ENCODE measurements at places on chromosomes 7 and 10. TPM values are rescaled to one million over a fixed set of nuclear protein-coding genes. Genes with fewer than 3 reads are reported as not detected.

Gene HMX2
- total RNA-seq: not detected

Gene SLC29A4
- total RNA-seq: 0.18 TPM

Gene TSPAN15
- 2.4 TPM for total RNA-seq

Gene AKR1C8
- not detected for total RNA-seq

Gene ITIH5
- total RNA-seq: not detected

Gene NFE2L3
- 43.5 TPM for total RNA-seq

Gene NRP1
- total RNA-seq: 2.1 TPM

Gene CYP3A5
- total RNA-seq: not detected

Gene ATP6V1F
- total RNA-seq: 145 TPM

Gene PIK3AP1
- total RNA-seq: 6.7 TPM

Gene RTKN2
- 1.7 TPM for total RNA-seq

DNA sequence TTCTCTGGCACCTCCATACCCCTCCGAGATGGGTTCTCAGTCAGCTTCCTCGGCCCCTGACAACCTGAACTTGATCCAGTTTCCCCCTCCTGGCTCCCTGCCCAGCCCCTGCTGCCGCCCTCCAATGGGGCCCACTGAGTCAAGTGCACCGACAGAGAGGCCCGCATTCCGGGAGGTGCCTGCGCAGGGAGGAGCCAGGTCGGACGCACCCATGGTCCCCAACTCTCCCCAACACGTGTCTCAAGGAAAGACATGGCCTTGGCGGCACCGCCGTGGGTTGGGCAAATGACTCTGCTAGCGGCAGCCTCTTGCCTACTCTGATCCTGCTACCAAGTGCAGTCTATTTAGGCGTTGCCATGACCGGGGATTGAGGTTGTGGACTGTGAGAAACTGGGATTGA lies 275.3 kb downstream of the SNX13 start:
- DNase-seq: no peak

- DNase-seq: peak; percentile 47
These were observed 37.0 kb upstream of the DNAJB6 start for GRCh38 chr7:157299613-157300368.

- no peak for DNase-seq
These were observed 4.0 kb upstream of the CFAP58 start for GRCh38 chr10:104349623-104350126.

DNA sequence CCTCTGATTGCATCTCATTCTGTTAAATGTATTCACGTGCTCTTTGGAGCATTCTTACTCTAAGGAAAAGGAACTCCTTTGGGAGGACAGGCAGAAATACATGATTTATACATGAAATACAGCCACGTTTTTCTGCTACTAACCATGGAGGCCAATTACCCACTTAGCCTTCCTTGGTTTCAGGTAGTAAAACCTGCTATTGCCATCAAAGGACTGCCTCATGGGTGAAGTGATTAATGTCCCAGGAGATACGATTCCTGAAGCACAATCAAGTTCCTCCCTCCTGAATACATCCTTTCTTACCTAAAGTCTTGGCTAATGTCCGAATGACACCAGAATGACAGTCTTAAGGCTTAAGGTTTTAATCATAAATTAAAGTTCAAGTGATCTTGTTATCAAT lies 58.5 kb upstream of the PIK3CG start:
- no peak for DNase-seq

DNA sequence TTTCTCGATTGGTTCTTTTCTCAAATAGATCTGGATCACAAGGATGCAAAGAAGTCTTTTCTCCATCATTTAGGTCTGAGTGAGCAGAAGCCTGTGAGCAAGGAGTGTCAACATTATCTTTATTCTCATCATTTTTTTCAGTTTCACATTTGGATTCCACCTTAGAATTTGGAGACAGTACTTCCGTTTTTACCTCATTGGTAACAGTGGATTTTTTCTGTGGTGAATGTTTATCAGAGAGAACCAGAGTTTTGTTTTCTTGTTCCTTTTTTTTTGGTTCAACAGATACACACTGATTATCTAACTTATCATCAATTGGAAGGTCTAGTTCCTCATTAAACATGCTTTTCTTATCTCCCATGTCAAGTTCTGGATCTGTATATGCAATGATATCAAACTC lies 151.3 kb downstream of the GALNT11 start:
- no peak for DNase-seq

- DNase-seq: no peak
These were observed 90.8 kb upstream of the HECTD2 start for GRCh38 chr10:91319336-91319735.

DNA sequence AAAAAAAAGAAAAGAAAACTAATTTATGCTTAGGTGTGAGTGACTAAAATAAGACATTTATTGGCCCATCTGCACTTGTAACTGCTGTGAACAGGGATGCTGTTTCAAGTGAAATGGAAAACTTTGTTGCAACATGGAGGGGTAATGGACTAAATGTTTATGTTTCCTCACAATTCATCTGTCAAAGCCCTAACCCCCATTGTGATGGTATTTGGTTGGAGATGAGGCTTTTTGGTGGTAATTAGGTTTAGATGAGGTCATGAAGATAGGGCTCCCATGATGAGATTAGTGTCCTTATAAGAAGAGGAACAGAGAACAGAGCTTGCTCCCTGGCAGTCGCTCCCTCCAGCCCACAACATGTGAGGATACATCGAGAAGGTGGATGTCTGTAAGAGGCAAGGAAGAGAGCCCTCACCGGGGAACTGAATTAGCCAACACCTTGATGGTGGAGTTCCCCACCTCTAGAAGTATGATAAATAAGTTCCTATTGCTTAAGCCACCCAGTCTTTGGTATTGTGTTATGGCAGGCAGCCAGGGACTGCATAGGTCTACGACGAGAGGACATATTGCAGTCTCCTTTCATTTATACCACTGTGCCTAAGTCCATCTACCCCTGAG lies 28.6 kb upstream of the VCL start:
- no peak for DNase-seq

GRCh38 chr10:119496273-119496672 lies 46.2 kb downstream of the RGS10 start:
- DNase-seq: no peak

GRCh38 chr7:96184783-96185182 lies 137.1 kb downstream of the SLC25A13 start:
- DNase-seq: no peak

DNA sequence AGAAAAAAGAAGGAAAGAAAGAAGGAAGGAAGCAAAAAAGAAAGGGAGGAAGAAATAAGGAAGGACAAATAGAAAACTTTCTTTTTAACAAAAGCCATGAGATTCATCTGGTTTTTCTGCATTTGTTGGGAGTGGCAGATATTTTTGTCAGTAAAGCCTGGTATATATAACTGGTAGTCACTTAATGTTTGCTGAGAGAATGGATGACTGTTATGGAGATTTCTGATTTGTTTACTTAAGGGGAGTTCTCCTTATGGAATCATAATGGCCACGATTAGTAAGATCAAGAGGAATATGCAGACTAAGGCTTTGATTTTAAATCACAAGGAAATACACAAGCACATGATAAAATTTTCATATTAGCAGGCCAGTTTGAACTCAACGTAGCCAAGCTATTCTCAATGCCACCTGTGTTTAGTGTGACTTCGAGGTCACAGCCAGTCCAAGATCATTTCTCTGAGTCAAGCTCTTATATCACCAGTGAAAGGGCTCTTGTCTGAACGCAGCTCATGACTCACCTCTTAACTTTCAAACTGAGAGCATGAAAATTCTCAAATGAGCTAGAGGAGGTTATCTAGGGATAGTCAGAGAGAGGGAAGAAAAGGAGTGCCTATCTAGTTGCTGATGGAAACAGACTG lies 445.1 kb upstream of the ZMIZ1 start:
- DNase-seq: no peak

GRCh38 chr7:31512166-31512565 lies 1.7 kb upstream of the ITPRID1 start:
- no peak for DNase-seq

- no peak for DNase-seq
These were observed 175.9 kb downstream of the POU6F2 start for GRCh38 chr7:39153647-39154046.

DNA sequence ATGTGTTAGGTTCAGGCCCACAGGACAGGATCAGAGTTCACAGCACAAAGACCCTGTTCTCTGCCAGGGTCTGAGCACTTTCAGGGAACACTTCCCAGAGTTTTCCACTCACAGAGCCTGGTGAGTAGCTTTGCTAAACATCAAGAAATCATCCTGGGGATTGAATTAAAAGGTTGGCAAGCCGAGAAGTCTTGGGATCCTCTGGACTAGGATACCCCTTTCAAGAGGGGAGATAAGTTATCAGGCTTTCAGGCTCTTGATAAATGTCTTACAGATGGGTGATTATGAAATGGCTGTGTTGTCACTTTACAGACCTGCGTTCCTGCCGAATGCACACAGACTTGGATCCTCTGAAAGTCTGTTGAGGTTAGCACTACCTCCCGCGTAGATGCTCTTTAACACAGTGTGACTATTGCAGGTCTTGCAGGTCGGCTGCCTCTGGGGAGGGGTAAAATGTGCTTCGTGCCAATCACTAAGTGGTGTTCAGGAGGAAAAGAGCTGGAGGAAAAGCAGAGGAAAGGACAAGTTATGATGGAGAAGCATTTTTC lies 473.5 kb upstream of the AKR1E2 start:
- DNase-seq: no peak

- DNase-seq: peak; percentile 13
These were observed 25.2 kb upstream of the OPTN start for GRCh38 chr10:13074563-13075451.

- no peak for DNase-seq
These were observed 77.0 kb upstream of the PODXL start for GRCh38 chr7:131633342-131633843.

DNA sequence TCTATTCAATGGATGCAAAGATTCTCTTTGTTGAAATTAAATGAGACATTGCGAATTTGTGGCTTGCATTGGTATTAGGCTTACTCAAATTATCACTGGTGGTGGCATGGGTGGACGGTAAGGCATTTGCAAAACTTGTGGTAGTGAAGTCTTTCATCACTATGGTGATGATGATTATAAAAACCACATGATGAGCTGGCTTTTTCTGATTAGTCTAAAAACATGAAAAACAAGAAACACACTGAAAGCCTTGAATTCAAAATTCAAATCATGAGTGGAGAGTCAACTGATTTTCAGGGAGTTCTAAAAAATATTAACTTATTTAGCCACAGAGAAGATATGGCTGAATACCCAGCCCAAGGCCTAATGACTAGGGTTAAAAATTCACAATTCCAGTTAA lies 99.8 kb upstream of the HGF start:
- no peak for DNase-seq

DNA sequence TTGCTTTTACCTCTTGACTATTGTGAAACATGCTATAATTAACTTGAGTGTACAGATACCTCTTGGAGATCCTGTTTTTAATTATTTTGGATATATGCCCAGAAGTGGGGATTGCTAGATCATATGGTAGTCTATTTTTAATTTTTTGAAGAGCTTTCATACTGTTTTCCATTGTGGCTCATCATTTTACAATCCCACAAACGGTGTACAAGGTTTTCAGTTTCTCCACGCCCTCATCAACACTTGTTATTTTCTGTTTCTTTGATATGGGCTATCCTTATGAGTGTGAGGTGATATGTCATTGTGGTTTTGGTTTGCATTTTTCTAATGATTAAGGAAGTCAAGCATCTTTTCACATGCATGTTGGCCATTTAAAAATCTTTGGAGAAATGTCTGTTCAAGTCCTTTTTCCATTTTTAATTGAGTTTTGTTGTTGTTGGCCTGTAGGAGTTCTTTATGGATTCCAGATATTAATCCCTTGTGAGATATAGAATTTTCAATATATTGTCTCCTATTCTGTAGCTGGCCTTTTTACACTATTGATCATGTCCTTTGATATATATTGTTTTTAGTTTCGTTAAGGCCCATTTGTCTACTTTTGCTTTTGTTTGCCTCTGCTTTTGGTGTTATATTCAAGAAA lies 7.5 kb downstream of the AGK start:
- peak; percentile 71 for DNase-seq

All from CD8-positive, alpha-beta memory T cell (primary cell).